CD4-positive, alpha-beta T cell treated with Interleukin-15 for 4 hours (primary cell): ENCODE measurements at places on chromosomes 11 and 22.

- DNase-seq, result no peak
Measured at GRCh38 chr11:30760345-30760744, 174.2 kb upstream of the MPPED2 start.

- no peak for DNase-seq
Measured at GRCh38 chr11:40435344-40435743, 1024.1 kb downstream of the LRRC4C start.

DNA sequence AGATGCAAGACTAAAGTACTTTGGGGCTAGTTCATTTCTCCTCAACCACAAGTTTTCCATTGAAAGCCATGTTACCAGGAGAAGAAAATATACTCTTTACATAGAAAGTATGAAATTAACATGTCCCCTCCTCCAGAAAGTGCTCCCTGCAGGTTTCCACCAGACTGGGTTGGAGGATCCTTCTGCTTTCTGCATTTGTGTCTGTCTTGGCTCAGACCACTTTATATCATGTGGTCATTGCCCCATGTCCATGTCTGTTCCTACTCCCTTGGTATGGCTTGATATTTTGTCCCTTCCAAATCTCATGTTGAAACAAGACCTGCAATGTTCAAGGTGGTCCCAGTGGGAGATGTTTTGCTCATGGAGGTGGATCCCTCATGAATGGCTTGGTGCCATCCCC lies 28.4 kb upstream of the ACER3 start:
- no peak for DNase-seq

DNA sequence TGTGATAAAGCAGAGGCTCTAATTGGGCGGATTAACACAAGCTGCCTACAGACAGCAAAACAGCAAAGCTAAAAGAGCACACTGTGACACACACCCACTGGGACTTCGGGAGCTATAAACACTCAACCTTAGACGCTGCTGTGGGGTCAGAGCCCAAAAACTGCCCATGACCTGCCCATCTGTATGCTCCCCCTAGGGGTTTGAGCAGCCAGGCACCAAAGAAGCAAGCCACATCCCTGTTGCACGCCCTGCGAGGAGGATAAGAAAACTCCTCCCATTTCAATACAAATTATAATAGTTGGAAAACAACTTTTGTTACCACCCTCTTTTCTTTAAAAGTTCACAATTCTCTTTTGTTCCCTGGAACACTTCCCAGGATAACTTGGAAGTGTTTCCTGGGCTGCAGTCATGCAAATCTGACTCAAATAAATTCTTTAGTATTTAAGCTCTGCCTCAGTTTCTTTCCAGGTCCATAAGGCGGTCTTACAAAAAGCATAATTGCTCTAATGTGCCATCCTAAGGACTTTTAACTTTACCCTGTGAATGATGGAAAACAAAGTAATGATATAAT lies 86.4 kb downstream of the DLG2 start:
- no peak for DNase-seq

GRCh38 chr11:111561791-111562325 lies 21.3 kb downstream of the LAYN start:
- DNase-seq, result no peak

DNA sequence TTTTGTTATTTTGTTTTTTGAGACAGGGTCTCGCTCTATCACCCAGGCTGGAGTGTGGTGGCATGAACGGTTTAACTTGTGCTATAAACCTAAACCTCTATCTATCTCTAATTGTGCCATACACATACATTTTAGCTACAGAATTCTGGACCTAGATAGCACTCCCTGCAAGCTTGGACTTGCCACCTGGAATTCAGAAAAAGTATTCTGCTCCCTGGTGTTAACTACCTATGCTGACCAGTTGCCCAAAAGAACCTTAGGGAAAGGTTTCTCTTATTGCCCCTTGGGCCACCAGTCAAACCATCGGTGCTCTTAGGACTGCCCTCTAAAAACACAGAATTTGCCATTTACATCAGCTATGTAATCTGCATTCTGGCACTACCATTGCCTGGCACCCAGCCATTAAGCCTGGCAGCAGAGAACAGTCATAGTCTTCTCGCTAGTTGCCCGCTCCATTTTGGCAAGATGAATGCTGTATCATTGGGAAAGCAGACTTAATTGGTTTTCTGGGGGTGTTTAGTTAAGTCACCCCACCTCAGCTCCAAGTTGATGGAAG lies 55.3 kb downstream of the ETS1 start:
- DNase-seq, result no peak

- no peak for DNase-seq
Measured at GRCh38 chr22:33625959-33626358, 294.3 kb downstream of the LARGE1 start.

DNA sequence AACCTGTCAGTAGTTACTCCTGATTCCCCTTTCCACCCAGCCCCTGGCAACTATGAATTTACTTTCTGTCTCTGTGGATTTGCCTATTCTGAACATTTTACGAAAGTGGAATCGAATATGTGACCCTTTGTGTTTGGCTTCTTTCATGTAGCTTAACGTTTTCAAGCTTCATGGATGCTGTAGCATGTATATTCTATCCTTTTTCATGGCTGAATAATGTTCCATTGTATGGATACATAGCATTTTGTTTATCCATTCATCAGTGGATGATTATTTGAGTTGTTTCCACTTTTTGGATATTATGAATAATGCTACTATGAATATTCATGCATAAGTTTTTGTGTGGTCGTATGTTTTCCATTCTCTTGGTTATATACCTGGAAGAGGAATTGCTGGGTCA lies 9.2 kb upstream of the GLB1L2 start:
- DNase-seq, result no peak

- no peak for DNase-seq
Measured at GRCh38 chr11:64348383-64349024, 8.5 kb downstream of the CCDC88B start.

- no peak for DNase-seq
Measured at GRCh38 chr11:65355776-65356393, 1.3 kb downstream of the TIGD3 start.

GRCh38 chr11:93519179-93519578 lies 24.0 kb downstream of the SMCO4 start:
- DNase-seq, result no peak
